Heart right ventricle (tissue), 16 donors: ENCODE measurements at places on chromosomes 7 and 10. TPM values are rescaled to one million over a fixed set of nuclear protein-coding genes. Genes with fewer than 3 reads are reported as not detected.
A peak's percentile ranks its signal among the peaks of the same experiment; 100 is the strongest.

GRCh38 chr10:85515316-85515715 lies 851.3 kb downstream of the GRID1 start:
- DNase-seq, result no peak

DNA sequence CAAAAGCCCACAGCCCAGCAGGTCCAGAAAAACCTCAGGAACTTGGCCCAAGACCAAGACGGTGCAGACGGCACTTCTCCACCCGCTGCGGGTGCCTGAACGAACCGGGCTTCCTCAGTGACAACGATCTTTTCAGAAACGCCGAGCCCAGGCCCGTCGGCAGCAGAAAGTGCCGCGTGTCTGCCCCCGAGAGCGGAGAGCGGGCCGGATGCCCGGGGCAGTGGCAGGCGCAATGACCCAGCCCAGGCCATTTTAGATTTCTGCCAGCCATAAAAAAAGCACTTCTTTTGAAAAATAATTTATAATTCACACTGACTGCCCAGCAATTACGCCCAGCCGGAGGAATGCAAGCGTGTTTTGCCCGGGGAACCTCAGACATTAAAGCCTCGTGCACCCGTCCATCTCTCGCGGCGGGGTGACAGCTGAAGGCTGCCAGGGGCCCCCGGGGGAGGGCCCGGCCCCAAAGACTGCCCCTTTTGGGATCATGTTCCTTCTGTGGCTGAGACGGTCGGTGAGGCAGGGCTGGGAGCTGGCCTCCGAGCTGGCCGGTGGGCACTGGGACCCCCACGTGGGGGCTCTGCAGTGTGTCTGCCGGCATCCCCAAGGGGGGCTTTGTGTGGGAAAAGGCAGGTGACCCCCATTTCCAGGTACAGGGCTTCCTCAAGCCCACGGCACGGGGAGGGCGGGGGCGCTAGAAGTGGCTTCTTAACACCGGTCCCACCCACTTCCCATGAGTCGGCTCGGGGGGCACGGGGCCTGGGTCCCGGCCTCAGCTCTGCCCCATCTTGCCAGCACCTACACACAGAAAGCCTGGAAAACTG lies 71.3 kb upstream of the PDGFA start:
- peak; percentile 29 for DNase-seq

CFAP46 gene
- 1.0 TPM for total RNA-seq

AVL9 gene
- total RNA-seq, result 21.1 TPM
